ENCODE measurements at places on chromosomes 5 and 9. TPM values are rescaled to one million over a fixed set of nuclear protein-coding genes. Genes with fewer than 3 reads are reported as not detected.

Gene ECSCR
- 0.82 TPM for total RNA-seq

Gene CDX1
- total RNA-seq = not detected

Gene ADGRD2
- total RNA-seq = not detected

Gene GNA14
- total RNA-seq = not detected

- no peak for DNase-seq
Observed at GRCh38 chr9:1024112-1024511, 26.0 kb upstream of the DMRT2 start.

Gene IFNA13
- not detected for total RNA-seq

DNA sequence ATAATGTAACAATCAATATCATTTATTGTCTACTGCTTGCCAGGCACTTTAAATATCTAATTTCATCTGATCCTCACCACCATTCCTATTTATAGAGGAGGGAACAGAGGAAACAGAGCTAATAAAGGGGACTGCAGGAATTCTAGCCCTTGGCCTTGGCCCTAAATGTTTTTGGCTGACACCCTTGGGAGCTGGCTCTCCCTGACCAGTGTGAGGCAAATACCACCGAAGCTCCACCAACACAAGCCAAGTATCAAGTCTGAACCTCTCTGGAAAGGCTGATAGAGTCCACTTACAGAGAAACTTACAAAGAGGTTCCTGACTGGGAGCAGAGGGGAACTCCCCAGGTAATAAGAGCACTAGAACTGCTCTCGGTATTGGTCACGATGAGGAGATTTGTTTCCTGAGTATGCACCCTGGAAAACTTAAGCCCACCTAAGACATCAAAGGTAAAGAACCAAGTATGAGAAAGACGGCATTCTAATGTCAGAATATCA, 243.1 kb upstream of the PANK3 start:
- DNase-seq = no peak

- DNase-seq = peak; percentile 67
Observed at GRCh38 chr9:121353241-121354061, 16.6 kb downstream of the STOM start.

DNA sequence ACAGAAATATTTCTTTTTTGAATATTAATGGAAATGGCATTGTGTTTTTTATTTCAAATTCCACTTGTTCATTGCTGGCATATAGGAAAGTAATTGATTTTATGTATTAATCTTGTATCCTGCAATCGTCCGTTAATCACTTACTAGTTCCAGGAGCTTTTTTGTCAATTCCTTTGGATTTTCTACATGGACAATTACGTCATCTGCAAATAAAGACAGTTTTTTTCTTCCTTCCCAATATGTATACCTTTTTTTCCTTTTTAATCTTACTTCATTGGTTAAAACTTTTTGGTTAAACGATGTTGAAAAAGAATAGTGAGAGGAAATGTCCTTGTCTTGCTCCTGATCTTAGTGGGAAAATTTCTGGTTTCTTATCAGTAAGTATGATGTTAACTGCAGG, 1.5 kb upstream of the TIFAB start:
- DNase-seq = no peak

Gene FAM81B
- not detected for total RNA-seq

DNA sequence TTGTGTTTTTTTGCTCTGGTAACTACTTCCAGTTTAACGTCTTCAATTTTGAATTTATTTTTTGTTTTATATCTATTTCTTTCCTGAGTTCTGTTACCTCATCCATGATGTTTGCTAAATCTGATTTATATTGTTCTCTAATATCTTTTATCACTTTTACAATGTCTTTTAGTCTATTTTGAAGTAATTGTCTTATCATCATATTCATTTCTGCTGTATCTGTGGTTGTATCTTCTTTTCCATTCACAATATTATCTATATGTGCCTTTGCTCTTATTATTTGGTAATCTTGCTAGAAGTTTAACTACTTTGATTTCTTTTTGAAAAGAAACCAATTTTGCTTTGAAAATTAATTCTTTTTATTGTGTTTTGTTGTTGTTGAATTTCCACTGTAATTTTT, 43.6 kb downstream of the OSMR start:
- no peak for DNase-seq

DNA sequence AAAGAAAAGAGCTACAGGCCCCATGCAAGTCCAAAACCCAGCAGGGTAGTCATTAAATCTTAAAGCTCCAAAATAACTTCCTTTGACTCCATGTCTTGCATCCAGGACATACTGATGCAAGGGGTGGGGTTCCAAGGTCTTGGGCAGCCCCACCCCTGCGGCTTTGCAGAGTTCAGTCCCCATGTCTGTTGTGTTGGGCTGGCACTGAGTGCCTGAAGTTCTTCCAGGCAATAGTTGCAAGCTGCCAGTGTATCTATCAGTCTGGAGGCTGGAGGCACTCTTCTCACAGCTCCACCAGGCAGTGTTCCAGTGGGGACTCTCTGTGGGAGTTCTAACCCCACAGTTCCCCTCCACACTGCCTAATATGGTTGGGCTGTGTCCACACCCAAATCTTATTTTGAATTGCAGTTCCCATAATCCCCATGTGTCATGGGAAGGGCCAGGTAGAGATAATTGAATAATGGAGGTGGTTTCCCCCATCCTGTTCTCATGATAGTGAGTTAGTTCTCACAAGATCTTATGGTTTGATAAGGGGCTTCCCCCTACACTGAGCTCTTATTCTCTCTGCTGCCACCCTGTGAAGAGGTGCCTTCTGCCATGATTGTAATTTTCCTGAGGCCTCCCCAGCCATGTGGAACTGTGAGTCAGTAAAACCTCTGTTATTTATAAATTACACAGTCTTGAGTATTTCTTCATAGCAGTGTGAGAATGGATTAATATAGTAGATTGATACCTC, 237.5 kb upstream of the ADRA1B start:
- DNase-seq = no peak

Gene ATG10
- 8.3 TPM for total RNA-seq

Gene GPX8
- total RNA-seq = not detected

DNA sequence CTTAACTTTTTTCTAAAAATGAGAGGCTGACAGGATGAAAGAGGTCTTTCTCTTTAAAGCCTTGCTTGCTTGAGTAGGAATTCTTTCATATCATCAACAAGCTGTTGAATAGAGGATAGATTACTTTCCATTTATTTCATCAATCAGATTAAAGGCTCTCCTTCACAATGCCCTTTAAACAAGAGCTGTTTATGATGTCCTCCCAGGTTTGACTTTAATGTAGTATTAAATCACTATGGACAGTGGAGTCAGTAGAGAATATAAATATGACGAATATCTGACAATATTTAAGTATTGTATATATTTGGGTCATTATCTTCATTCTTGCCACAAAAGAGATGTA, 282.0 kb downstream of the ISL1 start:
- no peak for DNase-seq

Gene ERMP1
- total RNA-seq = 8.6 TPM

DNA sequence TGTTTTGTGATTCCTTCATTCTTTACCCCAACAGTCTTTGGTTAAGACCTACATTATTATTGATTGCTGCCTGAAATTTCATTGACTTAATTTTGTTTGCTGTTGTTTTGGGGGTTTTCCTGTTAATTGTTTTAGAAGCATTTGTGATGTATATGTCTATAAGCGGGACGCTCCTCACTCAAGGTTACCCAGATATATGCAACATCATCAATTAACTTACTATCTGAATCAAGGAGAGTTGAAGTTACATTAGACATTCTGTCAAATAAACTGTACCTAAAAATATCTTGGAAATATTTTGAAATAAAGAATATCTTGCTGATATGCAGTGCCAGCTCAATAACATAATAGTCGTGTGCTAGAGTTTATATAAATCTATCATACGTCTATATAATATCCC, 125.9 kb upstream of the CDH18 start:
- DNase-seq = no peak

- DNase-seq = no peak
Observed at GRCh38 chr9:126703002-126703865, 89.5 kb downstream of the LMX1B start.

GRCh38 chr9:123691765-123692303, 238.1 kb downstream of the DENND1A start:
- DNase-seq = no peak

- DNase-seq = no peak
Observed at GRCh38 chr5:143161885-143162540, 241.5 kb downstream of the NR3C1 start.

- no peak for DNase-seq
Observed at GRCh38 chr9:114452219-114453165, 52.8 kb downstream of the WHRN start.

- no peak for DNase-seq
Observed at GRCh38 chr5:125657936-125658335, 765.3 kb upstream of the GRAMD2B start.

Gene SPATA31A3
- total RNA-seq = not detected

DNA sequence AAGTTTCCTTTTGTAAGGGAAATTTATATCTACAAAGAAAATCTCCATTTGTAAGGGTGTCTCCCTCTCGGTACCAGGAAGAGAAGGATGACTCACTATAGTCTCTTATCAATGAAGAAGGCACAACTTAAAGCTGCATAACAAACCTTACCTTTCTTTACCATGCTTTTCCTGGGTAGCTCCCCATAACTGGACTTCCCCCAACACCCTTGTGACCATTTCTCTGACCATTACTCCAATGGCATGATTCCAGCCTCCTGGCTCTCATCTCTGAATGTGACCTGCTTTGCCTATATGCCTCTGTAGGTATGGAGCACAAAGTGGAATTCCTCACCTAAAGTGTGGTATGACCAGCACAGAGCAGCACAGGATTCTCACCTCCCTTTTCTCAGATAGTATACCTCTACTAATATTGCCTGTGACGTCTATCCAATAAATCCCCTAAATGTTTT, 62.8 kb downstream of the GNA14 start:
- no peak for DNase-seq

DNA sequence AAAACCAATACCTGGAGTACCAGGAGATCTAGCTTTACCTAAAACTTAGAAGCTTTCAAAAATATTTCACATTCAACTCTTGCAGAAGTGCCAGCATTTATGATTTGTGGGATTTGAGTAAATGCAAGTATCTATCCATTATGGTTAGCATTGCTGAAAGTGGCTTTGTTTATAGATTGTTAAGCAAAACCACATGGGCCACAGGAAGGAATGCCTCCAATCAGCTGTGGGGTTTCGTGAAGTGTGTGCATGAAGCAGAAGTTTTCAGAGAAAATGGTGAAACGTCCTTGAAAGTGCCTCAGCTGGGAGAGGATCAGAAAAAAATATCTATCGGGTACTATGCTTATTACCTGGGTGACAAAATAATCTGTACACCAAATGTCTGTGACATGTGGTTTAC, 4.2 kb downstream of the LECT2 start:
- DNase-seq = no peak

DNA sequence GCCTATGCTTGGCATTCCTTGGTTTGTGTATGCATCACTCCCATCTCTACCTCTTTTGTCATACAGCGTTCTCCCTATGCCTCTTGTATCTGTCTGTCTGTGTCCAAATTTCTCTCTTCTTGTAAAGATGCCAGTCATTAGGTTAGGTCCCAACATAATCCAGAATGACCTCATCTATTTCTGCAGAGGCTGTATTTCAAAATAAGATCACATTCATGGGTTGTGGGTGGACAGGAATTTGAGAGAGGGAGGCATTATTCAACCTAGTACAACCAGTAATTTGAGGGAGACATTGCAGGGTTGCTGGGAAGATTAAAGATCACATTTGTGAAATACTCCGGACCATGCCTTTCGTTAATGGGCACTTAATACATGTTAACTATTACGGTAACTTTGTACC, 155.0 kb downstream of the MAN2A1 start:
- DNase-seq = no peak

Gene QRFP
- not detected for total RNA-seq

Gene RMND5B
- 27.9 TPM for total RNA-seq

Gene NFIB
- not detected for total RNA-seq

Gene LCN1
- total RNA-seq = not detected

DNA sequence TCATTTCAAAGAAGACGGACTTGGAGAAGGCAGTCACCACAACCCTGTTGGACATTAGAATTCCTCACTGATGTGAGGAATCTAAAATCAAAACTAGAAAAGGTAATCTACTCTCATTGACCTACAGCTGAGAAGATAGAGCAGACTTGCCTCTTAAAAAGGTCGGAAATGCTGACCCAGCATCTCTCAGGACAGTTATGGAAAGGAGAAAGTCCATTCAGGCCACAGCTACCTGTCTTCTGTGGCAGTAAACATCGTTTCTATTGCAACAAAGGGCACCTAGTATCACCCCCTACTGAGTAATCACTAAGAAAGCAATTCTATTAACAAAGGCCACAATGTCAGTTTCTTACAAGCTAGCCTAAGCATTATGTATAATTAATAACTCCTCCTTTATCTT, 601.7 kb downstream of the PRELID2 start:
- no peak for DNase-seq

DNA sequence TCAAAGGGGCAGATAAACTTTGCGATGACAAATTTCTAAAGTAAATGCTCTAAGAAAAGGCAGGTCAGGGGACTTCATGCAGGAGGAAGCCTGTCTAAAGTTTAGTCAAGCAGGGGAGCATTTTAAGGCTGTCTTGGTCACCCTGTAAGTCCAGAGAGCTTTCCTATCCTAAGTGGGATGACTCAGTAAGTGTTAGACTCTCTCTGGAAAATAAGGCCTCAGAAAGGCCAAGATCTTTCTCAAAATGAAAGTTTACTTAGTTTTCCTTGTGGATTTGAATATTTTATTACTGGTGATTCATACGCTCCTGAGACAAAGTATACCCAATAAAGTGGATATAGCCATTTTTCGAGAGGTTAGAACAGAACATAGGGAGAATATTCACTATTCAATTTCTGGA, 806.9 kb upstream of the CDH9 start:
- no peak for DNase-seq

Gene PPP2CA
- 210 TPM for total RNA-seq

Gene MRPS27
- total RNA-seq = 86.9 TPM

GRCh38 chr9:93488244-93488643, 34.9 kb upstream of the FAM120AOS start:
- DNase-seq = no peak

GRCh38 chr5:158055111-158055501, 196.2 kb upstream of the CLINT1 start:
- DNase-seq = no peak

Gene SLC36A2
- total RNA-seq = not detected

GRCh38 chr9:109894921-109895758, 115.1 kb downstream of the PALM2AKAP2 start:
- no peak for DNase-seq

DNA sequence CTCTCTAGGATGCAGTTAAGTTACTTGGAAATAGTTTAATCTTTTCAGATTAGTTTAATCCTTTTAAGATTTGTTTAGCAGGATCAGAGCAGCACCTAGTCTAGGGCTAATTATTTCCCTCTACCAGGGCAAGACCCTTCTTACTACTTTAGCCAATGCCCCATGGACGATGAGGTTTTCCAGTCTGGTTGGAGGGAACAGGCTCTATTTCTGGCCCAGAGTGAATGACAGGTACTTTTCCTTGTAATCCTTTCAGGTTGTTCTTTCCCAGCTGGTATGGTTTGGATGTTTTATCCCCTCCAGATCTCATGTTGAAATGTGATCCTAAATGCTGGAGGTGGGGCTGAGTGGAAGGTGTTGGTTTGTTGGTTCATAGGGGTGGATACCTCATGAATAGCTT, 27.2 kb downstream of the PTTG1 start:
- no peak for DNase-seq

Data from CD8-positive, alpha-beta memory T cell (primary cell).